Inflammatory macrophage (primary cell): ENCODE measurements at places on chromosomes 7 and 10.

DNA sequence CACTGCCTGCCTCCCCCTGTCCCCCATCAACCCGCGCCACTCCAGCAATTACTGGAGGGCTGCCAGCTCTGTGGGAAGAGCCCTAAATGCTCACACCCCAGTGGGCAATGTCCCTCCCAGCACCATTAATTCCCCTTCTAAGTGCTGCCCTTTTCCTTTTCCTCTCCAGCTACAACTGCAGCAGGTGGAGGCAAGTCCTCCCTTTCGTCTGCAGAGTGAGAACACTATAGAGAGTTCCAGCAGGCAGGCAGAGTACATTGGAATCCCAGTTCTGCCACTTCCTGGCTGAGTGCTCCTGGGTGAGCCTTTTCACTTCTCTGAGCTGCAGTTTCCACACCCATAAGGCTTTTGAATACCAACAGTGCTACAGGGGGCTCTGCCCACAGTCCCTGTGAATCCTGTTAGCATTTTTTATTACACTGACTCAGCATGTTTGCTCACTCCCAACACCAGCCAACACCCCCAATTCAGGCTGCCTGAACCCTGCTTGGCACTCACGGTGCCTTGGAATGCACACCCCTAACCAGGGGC lies 447.0 kb downstream of the GRID1 start:
- DNase-seq: no peak

DNA sequence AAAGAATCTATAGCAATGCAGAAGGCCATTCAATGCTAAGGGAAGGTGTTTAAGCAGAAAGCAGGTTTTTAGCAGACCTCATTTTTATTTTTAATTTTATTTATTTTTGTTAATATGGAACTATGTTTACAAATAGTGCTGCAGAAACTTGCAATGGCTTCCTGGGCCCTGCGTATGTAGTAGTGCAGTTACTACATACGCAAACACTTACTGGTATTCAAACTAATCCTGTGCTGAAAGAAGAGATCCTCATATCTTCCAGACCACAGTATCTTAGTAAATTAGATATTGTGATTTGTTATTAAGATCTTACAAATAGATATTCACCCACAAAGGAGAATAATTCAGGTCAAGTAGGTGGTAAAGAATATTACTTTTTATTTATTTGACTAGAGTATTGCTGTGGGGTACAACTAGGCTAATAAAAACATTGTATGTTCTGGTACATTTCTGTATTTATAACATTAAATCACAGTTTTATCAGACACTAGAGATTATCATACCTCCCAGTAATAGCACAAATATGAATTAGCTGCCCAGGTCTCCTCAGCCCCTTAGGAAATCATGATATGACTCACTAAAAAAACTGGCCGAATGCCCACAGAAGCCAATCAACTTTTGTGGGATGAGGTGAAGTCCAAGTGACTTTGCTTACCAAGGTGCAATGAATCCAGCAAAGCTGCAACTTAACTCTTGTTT lies 57.6 kb downstream of the RNLS start:
- no peak for DNase-seq

- no peak for DNase-seq
These were observed 81.9 kb downstream of the NPTX2 start for GRCh38 chr7:98698976-98699375.

DNA sequence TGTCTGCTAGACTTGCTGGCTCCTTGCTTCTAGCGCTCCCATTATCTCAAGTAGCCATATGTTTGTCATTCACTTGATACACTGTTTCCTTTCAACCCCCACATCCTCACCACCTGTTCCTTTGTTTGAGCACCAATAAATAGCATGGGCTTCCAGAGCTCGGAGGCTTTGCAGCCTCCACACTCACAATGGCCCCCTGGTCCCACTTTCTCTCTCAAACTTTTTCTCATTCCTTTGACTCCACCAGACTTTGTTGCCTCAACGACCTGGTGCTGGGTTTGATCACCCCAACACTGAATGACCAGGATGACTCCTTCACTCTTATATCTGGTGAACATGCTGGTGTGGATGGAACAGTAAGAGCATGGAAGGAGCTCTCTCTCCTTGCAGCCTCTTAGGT lies 114.5 kb upstream of the TRIM24 start:
- no peak for DNase-seq

DNA sequence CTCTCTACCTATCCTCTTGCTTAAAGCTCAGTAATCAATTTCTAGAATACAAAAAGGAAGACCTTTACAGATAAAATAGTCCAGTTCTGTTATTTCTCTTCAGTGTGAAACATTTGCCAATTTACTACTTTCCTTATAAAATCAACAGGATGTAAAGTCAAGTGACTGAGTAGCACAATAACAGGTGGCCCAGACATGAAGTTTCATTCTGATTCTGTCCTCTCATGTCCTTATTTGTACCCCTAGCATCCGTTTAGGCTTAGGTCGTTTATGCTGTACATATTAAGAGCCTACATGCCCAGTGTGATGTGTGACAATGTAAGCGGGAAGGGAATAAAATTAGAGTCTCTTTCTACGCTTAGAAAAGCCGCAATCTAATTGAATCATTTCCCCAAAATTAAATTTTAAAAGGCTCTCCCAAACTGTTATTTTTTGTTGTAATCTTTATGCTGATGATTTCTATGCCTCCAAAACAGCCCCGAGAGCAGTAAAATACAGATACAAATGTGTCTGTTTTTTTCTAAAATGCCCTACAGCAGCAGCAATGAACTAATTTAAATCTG lies 29.1 kb downstream of the EPC1 start:
- no peak for DNase-seq

DNA sequence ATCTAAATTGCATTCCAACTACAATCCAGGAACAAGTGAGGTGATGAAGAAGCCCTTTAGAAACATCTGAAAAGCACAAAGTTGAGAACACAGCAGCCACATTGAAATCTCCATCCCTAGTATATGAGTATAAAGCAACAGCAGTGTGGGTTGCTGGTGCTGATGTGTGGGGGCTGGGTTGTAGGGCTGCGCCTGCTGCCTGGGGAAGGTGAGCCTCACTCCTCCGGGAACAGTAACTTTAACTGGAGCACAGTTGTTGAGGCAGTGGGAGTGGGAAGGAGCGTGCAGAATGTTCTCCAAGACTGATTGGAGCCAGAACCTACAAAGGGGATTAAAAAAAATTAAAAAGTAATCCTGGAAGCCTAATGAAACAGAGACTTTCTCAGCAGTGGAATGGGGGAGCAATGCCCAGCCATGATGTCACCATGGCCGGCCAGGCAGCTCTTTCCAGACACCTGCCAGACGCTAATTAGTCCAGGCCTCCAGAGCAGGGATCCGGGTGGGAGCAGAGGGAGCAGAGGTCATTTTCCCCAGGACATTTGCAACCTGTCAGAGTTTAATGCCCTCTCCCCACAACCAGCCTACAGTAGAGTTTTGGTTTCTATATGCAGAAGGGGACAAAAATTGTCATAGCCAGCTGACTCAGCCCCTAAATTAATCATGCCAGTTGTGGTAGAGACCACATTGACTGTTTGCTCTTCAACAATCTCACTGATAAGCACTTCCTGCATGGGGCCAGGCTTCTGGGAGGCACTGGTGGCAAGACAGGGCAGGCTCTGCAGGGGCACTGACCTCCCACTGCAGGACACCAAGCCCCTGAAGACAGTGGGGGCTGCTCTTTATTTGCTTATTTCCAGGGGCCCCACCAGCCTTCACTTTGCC lies 133.0 kb upstream of the ZNF32 start:
- no peak for DNase-seq

GRCh38 chr10:475709-476454 lies 213.6 kb downstream of the DIP2C start:
- DNase-seq: no peak

DNA sequence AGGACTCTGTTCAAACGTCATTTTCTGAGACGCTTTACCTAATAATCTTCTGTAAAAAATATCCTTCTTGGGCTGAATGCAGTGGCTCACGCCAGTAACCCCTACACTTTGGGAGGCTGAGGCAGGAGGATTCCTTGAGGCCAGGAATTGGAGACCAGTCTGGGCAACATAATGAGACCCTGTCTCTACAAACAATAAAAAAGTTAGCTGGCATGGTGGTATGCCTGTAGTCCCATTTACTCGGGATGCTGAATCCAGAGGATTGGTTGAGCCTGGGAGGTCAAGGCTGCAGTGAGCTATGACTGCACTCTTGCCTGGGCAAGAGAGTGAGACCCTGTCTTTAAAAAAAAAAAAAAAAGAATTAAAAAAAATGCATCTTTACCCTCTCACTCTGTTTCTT lies 5.1 kb downstream of the STAM start:
- no peak for DNase-seq
